ENCODE measurements at places on chromosomes 1 and 21.

GRCh38 chr1:206851341-206852010 is 13.9 kb upstream of the IL20 start:
- no peak for DNase-seq

- no peak for DNase-seq
Observed at GRCh38 chr1:9375912-9376311, 83.2 kb downstream of the SPSB1 start.

DNA sequence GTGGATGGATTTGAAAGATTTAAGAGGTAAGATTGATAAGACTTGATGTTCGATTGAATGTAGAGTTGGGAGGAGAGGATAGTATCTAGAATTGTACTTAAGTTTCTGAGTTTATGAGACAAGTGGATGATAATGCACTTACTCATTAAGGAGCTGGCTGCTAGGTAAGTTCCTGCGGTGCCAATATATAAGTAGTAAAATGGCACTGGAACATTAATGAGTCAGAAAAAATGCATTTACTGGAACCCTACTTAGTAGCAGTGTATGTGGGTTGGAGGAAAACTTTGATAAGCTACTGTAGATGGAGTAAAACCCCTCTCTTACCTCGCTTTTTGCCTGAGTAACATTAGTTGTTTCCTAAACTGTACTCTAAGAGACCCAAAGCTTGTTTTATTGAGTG is 68.2 kb downstream of the ZFYVE9 start:
- no peak for DNase-seq

- peak; percentile 3 for DNase-seq
Observed at GRCh38 chr21:41877901-41878830, 978 bp downstream of the PRDM15 start.

GRCh38 chr1:189970331-189971230 is 507.1 kb downstream of the BRINP3 start:
- no peak for DNase-seq

GRCh38 chr21:34623516-34623915 is 8.6 kb upstream of the RCAN1 start:
- DNase-seq = no peak

GRCh38 chr1:42658877-42659337 is 684 bp downstream of the PPIH start:
- DNase-seq = no peak

GRCh38 chr1:39394598-39394997 is 96.8 kb upstream of the BMP8A start:
- DNase-seq = no peak

DNA sequence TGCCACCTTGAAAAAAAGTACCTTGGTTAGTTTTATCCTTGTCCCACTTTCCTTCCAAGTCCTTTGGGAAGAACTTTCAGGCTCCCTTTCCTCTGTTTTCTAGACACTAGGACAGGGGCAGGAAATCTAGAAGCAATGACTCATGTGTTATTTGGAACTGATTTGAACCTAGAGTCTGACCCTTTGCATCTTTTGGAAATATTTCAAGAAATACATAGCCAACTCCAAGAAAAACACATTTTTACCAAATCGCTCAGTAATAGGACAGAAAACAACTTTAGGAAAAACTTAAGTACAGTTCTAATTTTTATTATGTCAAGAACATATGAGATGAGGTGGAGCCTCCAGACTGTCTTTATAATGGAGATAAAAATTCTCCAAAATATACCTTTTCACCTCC is 292.4 kb downstream of the PTBP2 start:
- no peak for DNase-seq

- DNase-seq = no peak
Observed at GRCh38 chr1:213858581-213858980, 129.2 kb upstream of the PROX1 start.

DNA sequence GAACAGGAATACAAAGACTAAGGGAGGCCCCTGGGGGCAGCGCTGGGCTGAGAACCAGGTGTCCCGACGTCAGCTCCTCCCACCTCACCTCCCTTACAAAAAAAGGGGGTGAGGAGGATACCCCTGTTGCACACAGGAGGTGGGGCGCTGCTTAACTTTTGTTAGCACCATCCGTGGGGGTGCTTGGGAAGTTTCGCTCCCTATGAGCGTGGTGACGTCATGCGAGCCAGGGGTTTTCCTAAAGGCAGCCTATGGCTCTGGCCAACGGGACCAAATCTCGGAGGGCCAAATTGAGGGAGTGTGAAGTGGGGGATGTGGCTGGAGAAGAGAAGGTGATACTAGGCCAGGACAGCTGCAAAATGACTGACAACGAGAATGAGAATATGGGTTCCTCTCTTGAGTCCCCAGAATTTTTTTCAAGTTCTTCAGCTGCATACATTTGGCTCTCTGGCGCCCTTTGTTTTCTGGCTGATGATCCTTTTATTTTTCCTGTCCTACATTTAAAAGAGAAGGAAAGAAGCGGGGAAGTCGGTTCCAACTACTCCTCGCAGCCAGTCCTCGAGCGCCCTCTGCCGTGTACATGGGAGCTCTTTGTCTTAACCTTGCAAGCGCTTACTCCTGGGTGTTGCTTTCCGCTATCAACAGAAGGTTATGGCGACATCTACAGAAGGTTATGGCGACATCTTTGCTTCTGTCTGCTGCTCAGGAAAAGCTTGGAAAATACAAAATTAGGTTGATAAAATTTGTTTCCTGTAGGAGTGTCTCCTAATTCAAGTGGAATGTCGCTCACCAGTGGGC is 48.0 kb upstream of the ZC3H11B start:
- DNase-seq = peak; percentile 64

DNA sequence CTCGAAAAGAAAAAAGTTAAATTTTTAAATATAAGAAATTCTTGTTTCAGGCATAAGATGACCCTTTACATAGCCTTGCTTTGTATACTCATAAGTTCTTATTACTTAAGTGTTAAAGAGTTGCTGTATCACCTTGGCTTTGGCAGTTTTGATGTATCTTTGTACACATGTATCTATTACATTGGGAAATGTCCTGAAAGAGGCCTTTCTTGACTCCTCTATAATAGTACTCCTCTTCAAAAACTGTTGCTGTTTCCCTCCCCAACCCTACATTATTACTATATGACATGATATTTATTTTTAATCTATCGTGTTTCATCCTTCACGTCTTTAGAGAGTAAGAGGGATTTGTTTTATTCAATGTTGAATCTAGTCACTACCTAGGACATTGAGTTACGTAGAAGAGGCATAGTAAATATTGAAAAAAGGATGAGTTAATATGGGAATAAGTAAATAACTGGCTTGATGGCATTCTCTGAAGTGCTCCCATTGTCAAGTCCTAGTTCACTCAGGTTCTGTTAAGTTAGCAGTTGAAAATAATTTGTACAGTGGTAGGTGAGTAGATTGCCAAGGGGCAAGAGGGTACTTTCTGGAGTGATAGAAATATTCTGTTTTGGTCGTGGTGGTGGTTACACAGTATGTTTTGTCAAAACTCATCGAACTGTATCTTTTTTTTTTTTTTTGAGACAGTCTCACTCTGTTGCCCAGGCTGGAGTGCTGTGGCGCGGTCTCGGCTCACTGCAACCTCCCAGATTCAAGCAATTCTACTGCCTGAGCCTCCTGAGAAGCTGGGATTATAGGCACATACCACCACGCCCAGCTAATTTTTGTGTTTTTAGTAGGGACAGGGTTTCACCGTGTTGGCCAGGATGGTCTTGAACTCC is 8.2 kb downstream of the THRAP3 start:
- no peak for DNase-seq

DNA sequence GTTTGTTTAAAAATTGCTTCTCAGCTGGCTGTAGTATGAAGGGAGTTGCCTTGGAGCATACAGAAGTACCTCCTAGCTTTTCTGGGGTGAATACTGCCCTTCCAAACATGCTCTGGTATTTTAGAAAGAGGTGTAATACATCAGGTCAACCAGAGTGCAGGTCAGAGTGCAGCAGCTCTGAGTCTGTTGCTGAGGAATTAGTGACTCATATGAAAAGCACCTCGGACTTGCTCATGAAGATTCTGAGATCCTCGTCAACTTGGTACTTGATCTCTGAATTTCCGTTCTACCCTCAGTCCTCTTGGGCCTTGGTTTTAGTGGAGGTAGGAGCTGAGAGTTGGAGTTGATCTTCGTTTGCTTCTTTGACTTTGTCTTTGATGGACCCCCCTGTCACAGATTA is 67.3 kb downstream of the NOS1AP start:
- peak; percentile 22 for DNase-seq

GRCh38 chr1:6275826-6276782 is 15.2 kb upstream of the GPR153 start:
- DNase-seq = peak; percentile 32

DNA sequence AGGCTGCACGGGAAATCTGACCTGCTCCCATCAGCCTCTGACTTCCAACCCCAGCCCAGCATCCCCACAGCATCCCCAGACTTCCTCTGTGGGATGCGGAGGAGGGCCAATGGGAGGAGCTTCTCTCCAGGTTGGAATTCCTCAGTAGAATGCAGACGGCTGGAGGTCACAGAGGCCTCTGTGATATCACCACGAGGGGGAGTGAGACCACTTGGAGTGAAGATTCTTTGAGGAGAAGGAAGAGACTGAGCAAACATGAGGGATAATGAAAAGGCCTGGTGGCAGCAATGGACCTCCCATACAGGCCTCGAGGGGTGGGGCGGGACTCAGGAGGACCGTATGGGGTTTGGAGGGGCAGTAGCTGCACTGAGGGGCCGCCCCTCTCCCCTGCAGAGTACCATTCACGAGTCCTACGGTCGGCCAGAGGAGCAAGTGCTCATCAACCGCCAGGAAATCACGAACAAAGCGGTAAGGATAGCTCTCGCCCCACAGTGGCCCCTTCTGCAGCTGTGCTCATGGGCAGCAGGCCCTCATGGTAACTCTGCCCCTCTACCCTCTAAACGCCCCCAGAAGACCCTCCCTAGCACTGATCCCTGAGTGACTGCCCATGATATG is at the start of gene CATSPER4:
TSS of gene CATSPER4 (plus strand) at position 230 of the 615 bp plus-strand sequence. CDS start at position 256, 26 bp downstream.
- DNase-seq = no peak

DNA sequence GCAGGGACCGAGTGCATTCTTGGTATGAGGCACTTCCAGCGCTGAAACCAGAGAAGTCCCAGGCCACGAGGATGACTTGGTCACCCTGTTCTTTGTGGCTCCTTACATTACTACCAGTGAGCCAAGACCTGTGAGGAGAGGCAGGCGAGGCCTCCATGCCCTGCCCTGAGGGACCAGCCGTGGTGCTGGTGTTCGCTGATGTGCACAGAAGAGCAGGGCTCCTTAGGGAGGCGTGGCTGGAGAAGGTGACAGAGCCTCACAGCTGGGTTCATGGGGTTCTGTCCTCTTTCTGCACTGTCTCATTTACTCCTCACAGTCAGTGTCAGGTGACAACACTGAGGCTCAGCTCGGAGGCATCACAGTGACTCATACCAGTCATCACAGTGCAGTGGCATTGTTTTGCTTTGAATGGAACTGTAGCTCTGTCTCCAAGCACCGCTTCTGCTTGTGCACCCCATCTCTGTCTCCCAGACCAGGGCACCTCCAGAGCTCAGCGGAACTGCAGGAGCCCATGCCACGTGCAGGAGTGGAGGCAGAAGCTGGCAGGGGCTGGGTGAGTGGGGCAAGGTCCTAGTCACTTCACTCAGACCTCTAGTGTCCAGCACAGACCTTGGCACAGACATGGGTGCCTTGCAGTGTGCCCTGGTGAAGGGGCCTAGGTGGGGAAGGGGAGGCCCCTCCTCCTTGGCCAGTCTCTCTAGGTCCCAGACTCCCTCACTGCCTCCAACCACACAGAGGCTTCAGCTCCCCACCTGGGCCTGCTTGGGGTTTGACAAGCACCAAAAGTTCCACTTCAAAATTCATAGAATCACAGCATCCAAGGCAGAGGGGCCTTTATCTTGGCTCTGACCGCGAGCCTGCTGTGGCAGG is 310.9 kb downstream of the MATN1 start:
- DNase-seq = no peak

- DNase-seq = no peak
Observed at GRCh38 chr1:110185181-110185580, 24.9 kb upstream of the KCNC4 start.

DNA sequence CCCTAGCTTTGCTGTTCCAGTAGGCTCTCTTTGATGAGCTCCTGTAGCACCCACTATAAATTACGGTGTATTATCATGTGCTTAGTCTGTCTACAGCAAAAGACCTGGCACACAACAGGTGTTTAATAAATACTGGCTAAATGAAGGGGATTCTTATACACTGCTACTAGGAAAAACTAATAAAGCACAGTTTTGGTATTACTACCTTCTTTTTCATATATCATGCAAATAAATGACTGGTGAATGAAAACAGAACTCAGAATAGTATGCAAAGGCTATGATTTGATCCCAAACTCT is 26.4 kb downstream of the WDR26 start:
- no peak for DNase-seq

- DNase-seq = peak; percentile 25
Observed at GRCh38 chr1:203807196-203807595, 11.8 kb downstream of the ZBED6 start.

- no peak for DNase-seq
Observed at GRCh38 chr21:42583477-42584295, 69.7 kb upstream of the PDE9A start.

DNA sequence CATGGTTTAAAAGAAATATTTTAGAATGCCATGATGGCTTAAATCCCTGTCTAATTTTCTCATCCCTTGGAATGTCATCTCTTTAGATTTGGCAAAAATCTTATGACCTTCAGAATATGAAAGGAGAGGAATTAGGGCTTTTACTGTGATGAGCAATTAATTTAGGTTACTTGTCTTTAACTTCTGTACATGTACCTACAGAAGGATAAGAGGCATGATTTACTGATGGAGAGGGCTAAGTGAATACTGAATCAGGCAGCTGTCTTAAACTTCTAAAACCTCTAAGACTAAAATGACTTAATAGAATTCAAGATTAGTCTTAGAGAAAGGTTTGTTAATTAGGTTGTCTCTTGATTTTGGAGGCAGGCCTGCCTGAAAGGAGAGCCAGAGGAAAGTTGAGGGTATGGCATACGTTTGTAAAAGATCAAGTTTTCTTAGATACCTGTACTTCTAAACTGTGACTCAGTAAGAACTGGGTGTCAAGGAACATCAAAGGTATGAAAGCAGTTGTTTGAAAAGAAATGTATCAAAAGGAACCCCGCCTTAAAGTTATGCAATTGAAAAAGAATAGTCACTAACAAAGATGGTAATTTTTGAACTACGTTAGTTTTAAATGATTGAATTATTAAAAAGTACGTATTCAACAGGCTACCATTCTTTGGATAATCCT is 12.5 kb downstream of the MACO1 start:
- DNase-seq = no peak

GRCh38 chr21:25961042-25961441 is 209.5 kb downstream of the APP start:
- DNase-seq = no peak

Measured in amniotic stem cell (primary cell).